Esophagus squamous epithelium (tissue), 5 donors: ENCODE measurements at places on chromosomes 11 and 22.

DNA sequence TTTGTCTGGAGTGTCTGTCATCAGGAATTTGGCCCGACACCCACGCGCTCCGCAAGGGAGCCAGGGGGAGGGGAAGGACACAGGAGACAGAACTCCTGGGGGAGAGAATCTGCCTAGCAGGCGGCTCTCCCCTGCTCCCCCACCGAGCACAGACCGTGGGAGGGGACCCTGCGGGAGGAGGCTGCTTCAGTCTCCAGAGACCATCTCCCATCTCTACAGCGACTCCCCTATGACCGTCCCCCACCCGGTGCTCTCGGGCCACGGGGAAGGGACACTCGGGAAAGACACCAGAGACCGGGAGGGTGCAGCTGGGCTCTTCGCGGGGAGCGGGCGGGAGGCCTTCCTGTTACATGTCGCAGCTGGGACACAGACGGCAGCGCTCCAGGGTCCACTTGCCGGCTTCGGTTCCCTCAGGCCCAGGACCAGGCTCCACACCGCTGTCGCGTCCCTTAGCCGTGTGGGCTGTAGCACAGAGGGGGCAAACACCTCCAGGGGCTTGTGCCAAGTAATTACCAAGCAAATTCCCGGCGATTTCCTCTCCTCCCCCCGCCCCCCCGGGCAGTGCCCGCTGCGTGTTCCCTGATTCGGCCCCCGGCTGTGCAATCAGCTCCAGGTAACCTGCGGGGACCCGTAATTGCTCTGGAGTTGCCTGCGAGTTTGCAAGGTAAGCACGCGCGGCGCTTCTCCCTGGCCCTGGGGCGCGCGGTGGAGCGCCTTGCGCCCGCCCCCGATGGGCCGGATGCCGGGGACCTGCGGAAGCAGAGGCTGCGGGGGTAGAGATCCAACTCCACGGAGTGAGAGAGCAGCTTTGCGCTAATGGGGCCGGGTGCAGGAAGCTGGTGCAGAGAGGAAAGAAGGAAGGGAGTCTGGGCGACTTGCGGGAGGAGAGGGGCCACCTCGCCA, 155.1 kb upstream of the CADM1 start:
- DNase-seq = no peak

- no peak for DNase-seq
Measured at GRCh38 chr11:125943661-125944349, 2.0 kb upstream of the VSIG10L2 start.

- DNase-seq = no peak
Measured at GRCh38 chr11:85809863-85810262, 1.1 kb downstream of the SYTL2 start.

DNA sequence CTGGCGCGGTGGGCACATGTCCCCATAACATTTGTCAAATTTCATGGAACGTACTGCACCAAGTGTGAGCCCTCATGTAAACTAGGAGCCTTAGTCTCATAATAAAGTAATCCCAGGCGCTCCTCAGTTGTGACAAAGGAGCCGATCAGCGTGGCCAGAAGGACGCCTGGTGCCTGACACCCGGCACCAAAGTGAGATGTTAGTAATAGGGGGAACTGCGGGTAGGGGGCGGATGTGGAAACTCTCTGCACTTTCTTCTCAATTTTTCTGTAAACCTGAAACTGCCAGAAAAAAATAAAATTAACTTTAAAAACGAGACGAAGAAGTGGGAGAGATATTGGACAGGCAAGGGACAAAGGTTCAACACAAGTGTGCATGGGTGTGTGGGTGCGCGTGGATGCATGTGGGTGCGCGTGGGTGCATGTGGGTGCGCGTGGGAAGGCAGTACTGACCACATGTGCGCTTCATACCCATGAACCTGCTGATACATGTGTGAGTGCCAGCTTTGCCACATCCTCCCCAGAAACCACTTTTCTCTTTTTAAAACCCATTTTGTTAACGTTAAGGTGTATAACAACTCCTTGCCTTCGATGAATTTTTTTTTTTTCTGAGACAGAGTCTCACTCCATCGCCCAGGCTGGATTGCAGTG, 55.4 kb upstream of the LINC01488 start:
- DNase-seq = no peak

DNA sequence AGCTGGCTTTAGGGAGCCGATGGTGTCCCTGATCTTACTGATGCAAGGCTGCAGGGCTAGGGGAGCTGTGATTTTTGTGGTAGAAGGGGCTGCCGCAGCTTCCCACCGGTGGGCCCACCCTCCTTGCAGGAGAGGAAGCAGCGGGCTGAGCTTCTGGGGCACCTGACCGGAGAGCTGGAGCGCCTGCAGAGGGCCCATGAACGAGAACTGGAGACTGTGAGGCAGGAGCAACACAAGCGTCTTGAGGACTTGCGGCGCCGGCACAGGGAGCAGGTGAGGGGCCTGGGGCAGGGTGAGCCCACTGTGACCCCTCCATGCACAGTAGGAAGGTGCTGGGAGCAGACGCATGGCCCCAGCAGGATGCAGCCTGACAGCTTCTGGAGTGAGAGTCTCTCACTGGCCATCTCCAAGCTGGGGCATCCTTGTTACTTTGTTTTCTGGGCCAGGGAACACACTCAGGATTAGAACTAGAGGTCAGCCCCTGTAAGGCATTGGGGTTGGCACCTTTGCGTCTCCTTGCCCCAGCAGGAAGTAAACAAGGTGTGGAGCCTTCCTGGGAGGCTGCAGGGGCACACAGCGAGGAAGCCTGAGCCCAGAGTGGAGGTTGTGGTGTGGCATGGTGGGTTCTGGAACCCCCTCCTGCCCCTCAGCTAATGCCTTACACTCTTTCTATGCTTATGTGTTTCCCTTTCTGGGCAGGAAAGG, 66.7 kb downstream of the CEP164 start:
- no peak for DNase-seq
